Caki2 (cell line): ENCODE measurements at places on chromosomes 12 and 14. TPM values are rescaled to one million over a fixed set of nuclear protein-coding genes. Genes with fewer than 3 reads are reported as not detected.

- DNase-seq: no peak
These were observed 113.5 kb upstream of the EGLN3 start for GRCh38 chr14:34064349-34064748.

- peak; percentile 84 for DNase-seq
These were observed 362.6 kb downstream of the BCL11B start for GRCh38 chr14:98909251-98909944.

RPGRIP1 gene
- total RNA-seq: not detected in 2 replicates

DNA sequence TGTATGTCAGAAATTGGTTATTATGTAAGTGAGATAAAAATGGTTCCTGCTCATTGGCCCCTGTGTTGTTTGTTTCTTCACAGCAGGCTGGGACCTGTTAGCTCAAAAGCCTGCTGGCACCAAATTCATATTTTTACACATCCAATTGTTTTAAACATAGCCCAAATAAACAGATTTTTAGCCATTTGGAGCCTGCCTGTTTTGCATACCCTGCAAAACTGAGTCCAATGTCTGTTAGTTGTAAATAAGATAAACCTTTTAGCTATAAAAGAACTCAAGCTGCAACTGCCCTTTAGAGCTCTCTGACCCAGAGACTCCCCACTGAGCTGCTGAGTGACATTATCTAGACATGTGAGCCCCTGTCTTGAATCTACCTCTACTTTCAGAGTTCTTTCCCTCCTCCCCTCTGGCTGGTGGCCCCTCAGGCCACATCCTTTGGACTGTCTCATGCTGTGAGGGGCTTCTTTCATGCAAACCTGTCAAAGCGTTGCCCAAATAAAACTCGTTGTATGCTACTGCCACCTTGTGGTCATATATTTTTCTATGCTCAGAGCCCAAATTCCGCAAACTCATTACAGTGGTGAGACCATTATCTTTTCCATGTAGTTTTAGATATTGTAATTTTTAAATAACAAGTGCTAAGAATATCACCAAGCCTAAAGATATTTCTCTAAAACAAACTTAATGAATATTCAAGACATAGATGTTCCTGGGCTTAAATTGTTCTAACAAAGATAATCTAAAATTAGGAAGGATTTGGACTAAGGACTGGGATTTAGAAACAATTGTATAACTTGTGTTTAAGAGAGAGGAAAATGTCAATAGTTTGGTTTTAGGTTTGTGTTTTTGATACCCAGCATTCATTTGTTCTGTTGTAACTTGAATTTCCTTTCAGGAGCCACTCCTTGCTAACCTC, 337.9 kb downstream of the AACS start:
- peak; percentile 32 for DNase-seq

DNA sequence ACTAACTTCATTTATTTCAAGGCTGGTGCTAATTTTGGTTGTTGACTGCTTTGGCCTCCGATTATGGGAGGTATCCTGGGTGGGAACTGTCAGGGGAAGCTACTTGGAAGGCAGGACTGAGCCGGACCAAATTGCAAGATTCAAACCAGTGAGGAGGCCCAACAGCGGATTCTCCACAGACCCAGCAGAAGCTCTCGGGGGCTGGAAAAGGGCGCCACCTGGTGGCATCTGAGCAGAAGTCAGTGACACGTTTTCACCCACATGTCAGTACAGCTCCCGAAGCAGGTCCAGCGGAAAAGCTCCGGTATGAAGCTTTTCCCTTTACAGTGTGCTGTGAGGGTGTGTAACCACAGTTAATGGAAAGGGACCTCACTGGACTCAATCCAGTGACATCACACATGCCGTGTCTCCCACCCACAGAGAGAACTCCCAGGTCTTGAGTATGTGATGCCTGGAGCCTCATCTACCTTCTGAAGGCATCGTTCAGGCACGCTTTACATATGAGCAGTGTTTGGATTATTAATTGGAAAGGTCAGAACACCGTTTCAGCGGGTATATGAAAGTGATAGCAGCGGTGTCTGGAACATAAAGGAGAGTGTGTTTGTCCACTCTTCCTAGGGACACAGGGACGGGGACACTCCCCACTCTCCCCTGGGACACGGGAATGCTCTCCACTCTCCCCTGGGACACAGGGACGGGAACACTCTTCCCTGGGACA, 3.6 kb upstream of the P2RX2 start:
- peak; percentile 62 for DNase-seq

RNF212B gene
- not detected in 2 replicates for total RNA-seq

GLIPR1L2 gene
- total RNA-seq: not detected in 2 replicates

PROX2 gene
- not detected in 2 replicates for total RNA-seq

DNA sequence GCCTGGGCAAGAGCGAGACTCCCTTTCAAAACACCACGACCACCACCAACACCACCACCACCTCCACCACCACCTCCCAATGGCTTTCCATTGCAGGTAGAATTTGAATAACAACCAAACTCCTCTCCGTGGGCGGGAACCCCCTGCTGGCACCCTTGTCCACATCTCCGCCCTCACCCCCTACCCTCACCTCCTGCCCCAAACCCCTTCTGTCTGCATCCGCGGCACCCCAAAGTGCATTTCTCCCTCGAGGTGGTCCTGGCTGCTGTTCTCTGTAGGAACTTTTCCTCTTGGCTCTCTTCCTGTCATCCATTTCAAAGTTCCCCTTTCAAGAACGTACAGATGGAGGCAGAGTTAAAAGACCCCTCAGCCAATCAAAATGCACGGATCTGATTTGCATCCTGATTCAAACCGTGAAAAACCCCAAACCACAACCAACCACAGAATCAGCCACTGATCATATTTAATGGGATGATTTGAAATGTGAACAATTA, 3.8 kb downstream of the SDSL start:
- no peak for DNase-seq

DNA sequence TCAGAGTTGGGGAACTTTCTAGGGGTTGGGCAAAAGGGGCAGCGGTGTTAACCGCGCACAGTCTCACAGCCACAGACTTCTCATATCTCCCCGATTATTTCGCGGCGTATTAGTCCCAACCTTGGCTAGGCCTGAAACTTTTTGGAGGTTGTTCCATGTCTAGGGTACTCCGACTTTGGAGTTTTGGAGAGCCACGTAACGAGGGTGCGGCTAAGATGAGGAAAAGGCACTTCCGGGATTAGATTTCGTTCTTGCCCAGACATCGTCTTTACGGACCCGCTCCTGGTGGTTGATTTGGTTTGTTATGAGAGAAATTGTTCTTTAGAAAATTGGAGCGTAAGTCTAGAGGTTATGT, 513 bp downstream of the CCNK start:
- no peak for DNase-seq

DNA sequence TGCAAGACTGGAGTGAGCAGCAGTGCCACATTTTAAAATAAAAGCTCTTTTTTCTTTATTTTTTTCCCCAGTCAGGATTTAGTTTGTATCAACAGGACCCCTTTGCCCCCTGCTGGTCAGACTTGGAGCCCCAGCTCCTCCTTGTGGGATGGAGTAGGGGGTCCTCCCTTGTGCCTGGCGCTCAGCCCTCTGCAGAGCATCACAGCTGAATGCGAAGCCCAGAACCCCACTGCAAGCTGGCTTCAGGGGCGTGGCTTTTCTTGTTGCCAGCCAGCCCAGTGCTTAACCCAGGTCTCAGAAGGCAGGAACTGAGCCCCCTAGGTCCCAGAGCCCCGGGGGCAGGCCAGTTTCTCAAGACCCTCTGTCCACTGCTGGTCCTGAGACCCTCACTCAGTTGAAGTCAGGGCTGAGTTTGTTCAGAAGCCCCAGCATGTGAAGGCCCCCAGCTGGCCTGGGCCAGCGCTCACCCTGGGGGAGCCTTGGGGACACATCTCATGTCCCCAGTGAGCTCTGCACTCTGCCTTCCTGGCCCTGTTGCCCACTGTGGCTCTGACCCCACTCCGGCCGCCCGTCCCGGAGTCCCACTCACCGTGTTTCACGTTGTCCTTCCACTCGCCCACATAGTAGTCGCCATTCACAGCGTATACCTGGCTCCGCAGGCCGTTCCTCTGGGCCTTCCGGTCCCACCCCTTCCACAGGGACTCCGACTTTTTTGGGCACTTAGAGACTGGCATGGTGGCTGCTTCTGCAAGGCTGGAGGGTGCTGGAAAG, 519 bp downstream of the MORN3 start:
- DNase-seq: no peak

DNA sequence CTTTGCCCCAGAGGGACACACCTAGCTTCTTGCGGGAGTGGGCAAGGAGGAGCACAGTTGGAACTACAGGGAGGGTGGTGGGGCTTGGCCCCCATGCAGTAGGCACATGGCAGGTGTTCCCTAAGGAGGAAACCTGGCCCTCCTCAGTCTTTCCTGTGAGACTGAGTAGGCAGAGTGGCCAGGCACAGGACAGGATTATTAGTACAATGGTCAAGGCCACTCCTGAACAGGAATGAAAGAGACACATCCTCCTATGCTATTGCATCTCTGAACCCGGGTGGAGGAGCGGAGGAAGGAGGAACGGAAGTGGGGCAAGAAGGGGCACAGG, 846 bp downstream of the MYO1A start:
- DNase-seq: no peak

DNA sequence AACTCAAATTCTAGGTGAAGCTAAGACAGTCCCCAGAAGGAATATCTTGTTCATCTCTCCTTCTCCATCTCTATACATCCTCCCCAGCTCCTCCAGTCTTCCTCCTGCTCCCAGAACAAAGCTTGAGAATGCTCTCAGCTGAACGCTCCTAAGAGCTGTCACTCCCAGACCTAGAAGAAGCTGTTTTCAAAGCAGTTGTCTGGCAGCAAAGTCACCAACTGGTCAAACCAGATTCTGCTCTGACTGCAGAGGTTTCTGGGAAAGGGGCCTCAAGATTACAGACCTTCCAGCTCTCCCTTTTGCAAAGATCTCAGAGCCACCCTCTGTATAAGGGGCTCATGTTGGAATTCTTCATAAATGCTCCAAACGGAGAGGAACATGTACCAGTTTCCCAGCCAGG, 9.6 kb upstream of the HSPB8 start:
- DNase-seq: no peak

- DNase-seq: no peak
These were observed 327.5 kb upstream of the PDE3A start for GRCh38 chr12:20040831-20041230.

- DNase-seq: no peak
These were observed 14.7 kb upstream of the POC1B start for GRCh38 chr12:89540586-89540985.

- peak; percentile 40 for DNase-seq
These were observed 454.1 kb downstream of the ATP23 start for GRCh38 chr12:58395470-58395869.

PTPRR gene
- 22.3 and 31.0 TPM in 2 replicates for total RNA-seq

HOXC5 gene
- total RNA-seq: not detected in 2 replicates

DNA sequence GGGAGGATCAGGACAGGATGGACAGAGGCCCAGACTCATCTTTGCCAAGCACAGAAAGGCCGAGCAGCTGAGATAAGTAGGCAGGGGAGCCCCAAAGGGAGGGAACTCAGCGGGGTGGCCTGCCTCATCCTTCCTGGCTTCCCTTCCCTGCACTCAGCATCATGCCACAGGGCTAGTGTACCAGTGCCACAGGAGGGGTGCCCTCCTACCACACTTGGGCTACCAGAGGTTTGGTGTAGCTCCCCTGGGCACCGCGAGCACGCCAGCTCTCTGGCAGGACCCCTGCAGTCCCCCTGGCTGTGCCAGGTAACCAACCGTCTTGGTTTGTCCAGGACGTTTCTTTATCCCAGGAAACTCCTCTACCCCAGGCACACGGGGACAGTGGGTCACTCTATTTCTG, 123.5 kb downstream of the ESRRB start:
- DNase-seq: no peak

ZNF641 gene
- total RNA-seq: 3.5 and 4.4 TPM in 2 replicates

- DNase-seq: no peak
These were observed 60.8 kb upstream of the MED13L start for GRCh38 chr12:116338064-116338846.

GRCh38 chr12:64387197-64387816, 3.3 kb downstream of the C12orf56 start:
- DNase-seq: no peak

KRT72 gene
- total RNA-seq: not detected in 2 replicates

STRAP gene
- 153 and 195 TPM in 2 replicates for total RNA-seq

SERPINA9 gene
- not detected in 2 replicates for total RNA-seq

SRGAP1 gene
- total RNA-seq: 7.6 and 30.0 TPM in 2 replicates

ERBB3 gene
- 0.75 and 1.8 TPM in 2 replicates for total RNA-seq

CIDEB gene
- total RNA-seq: 1.0 and 6.8 TPM in 2 replicates

DNA sequence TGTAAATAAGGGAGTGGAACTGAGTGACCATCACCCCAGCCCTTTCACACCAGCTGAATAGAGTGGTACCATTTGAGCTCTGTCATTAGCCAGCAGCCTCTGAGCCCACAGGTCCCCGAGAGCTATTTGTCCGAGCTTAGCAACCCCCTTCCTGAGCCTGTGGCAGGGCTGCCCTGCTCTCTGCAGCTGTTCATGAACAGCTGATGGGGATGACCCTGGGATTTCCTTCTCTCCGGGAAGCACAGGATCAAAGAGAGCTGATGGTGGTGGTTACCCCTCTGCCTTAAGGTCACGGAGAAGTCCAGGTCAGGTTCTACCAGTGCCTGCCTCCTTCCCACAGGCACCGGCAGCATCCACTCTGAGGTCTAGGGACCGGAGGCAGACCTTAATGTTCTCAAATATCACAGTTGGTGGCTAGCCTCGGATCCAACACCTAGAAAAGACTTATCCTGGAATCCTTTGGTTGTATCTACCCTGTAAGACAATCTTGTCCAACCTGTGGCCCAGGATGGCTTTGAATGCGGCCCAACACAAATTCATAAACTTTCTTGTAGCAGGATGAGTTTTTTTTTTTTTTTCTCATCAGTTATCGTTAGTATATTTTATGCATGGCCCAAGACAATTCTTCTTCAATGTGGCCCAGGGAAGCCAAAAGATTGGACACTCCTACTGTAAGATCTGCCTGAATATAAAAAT, 81.1 kb downstream of the ESRRB start:
- no peak for DNase-seq

DNA sequence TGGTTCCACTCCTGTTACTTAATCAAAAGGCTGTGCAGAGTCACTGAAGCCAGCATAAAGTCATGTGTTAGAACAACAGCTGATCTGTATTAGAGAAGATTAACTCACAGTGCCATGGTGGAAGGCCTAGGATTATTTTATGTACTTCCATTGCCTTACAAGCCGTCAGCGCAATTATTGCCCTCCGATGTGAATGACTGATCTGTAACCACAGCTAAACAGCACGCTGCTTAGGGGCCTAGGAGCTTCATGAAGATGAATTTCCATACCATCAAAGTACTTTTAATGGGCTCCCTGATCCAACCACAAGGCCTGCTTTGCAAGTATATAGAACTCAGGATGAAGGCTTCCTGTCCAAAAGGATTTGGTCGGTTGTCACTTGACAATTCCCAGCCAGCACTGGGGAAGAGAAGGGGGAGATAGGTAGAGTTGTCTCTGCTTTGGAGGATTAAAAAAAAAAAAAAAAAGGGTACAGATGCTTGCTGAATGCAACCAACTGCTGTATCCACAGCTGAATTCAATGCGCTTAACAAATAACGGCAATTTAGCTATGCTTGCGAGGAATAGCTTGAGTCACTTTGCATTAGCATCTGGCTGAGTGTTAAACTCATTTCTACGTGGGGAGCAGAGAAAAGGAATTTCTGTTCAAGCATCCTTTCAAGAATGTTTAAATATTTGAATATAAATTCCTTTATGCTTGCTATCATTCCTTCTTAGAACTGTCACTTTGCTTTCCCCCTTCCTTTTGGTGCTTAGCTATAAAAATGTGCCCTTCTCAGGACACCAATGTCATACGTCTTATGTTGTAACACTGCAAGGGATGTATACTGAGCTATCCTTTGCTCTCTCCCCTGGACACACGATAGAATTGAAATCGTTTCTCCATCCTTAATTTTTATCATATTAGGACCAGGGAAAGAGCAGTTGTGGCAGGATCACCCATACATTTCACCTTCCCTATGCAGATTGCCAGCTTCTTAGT, 387.8 kb downstream of the SOX5 start:
- no peak for DNase-seq
